ENCODE measurements at places on chromosomes 13 and 19. TPM values are rescaled to one million over a fixed set of nuclear protein-coding genes. Genes with fewer than 3 reads are reported as not detected.

DNA sequence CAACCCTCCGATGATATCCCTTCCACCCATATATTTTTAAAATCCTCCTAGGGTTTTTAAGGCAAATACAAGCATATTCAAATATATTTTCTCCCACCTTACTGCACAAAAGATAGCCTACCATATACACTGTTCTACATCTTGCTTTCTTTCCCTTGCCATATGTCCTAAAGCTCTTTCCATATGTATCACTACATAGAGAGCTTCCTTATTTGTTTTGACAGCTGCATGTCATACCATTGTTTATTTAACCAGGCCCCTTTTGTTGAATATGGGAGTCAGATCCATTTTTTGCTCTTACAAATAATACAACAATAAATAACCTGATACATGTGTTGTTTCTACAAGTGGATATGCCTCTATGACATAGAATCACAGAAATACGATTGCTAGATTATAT, 32.8 kb upstream of the WDFY2 start:
- no peak for DNase-seq

DNA sequence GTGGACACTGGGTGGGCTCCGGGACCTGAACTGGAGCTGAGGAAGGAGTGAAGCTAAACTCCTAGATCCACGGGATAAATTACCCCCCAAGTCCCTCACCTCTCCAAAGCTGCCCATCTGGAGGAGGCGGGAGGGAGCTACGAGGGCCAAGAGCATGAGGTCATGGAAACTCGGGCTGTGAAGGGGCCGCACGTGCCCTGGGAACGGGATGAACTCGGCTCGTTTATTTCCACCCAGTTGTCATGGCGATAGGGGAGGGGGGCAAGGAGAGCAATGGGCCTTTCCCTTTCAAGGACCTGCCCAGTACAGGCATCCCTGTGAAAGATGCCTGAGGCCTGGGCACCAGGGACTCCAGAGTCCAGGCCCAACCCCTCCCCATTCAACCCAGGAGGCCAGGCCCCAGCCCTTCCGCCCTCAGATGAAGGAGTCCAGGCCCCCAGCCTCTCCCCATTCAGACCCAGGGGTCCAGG, 3.8 kb downstream of the PPP1R12C start:
- no peak for DNase-seq

- peak; percentile 69 for DNase-seq
Observed at GRCh38 chr13:97226788-97227627, 4.9 kb downstream of the MBNL2 start.

DNA sequence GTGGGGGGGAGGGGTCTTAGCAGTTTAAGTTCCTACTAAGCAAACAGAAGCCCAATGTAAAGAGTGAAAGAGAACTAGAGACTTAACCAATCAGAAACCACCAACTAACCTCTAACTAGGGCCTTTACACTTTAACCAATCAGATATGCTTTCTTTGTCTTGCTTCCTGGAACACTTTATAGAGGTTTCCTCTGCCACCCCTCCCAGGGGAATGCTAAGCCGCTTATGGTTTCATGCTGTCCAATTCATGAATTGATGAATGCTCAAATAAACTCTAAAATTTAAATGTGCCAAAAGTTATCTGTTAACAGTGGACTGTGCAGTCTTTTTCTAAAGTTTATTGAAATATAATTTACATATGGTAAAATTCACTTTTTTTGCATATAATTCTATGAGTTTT, 33.9 kb upstream of the LATS2 start:
- no peak for DNase-seq

DNA sequence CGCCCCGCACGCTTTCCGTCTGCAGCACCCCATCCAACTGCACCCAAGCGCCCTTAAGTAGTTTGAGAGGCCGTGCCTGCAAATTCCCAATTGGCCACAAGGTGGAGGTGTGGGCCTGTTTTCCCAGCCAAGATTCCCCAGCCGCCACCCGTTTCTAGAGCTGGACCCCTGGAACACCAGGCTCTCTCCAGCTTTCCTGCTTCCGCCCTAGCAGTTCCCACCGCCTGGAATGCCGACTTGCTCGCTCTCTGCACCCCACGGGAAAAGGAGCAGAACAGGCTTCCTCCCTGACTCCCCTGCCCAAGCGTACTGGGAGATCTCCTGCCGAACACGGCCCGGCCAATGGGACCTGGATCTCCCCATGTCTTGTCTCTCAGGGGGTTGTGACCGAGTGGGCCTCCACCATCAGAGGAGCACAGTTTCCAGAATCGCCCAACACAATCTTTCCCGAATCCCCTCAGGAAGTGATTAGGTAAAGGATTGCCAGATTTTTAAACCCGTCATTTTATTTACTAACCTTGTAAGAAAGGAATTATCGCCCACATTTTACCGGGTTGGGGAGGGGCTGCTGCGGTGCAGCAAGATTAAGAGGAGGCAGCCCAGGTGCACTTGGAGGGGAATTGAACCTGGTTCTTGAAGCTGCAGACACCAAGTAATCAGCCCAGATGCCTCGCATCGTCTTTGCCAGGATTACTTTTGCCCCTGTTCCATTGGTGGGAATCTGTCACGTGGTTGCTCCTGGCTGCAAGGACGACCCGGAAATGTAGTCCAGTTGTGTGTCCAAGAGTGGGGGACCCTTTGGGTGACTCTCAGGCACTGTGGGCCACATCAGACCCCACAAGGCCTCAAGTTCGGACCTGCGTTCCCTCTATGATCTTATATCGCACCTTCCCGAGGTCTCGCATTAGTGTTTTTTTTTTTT, 3.5 kb upstream of the NAPSA start:
- DNase-seq: peak; percentile 79

- no peak for DNase-seq
Observed at GRCh38 chr19:58434217-58434616, 5.7 kb downstream of the ZNF132 start.

STOML3 gene
- not detected for total RNA-seq

IL11 gene
- 0.78 TPM for total RNA-seq

PTH2 gene
- not detected for total RNA-seq
